ENCODE measurements at places on chromosomes 16 and 17.

- no peak for DNase-seq
Measured at GRCh38 chr16:63690961-63691360, 1430.9 kb downstream of the CDH11 start.

GRCh38 chr16:87375426-87376135 is 8.0 kb downstream of the FBXO31 start:
- DNase-seq, result no peak

DNA sequence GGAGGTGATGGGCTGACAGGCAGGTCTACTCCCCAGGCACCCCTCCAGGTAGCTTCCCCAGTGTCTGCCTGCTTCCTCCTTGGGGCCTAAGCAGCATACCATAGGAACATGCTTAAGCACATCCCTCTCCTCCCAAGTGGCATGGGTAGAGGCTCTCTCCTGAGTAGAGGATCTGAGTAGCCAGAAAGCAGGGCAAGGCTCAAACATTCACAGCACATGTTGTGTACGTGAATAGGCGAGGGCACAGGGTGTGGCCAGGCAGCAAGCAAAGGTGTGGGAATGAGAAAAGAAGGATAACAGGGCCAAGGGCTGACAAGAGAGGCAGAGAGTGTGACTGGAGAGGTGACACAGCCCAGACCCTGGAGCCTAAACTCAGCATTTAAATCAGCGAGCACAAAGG is 29.7 kb upstream of the GFOD2 start:
- DNase-seq, result no peak

GRCh38 chr17:79113699-79114457 is 39.3 kb downstream of the ENGASE start:
- DNase-seq, result no peak

DNA sequence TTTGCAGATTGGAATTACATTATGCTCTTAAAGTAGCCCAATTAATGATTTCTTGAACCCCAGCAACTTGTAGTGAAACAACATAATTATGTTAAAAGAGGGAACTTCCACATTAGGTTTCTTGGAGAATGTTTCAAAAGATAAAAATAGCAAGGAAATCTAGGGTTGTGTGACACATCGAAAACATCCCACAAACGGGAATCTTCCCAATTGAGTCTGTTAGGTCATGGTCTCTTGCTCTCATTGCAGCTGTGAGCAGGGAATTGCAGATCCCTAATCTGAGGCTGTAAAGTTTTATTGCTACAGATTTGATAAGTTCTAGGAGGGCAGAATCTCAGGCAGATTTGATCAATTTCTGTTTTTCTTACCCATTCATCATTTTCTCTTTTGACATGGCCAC is 6.7 kb upstream of the LPO start:
- no peak for DNase-seq

DNA sequence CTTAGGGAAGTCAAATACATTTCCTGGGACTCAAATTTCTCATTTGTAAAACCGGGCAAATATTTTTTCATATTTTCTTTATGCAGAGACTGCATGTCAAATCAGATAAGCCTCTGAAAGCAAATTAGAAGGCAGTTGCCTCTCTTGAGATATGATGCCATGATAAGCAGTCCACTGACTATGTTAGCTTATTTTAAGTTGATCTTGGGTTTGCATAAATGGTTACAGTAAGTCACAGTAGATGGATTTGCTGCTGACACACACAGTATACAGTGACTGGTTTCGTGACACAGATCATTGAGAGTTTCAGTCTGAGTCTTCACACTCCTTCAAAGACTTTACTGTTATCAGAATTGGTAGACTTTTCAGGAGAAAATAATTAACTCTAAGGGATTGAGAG is 927.6 kb upstream of the CDH8 start:
- no peak for DNase-seq

- no peak for DNase-seq
Measured at GRCh38 chr16:51306116-51306515, 155.0 kb upstream of the SALL1 start.

GRCh38 chr16:14405611-14406537 is 224.2 kb downstream of the PARN start:
- no peak for DNase-seq

DNA sequence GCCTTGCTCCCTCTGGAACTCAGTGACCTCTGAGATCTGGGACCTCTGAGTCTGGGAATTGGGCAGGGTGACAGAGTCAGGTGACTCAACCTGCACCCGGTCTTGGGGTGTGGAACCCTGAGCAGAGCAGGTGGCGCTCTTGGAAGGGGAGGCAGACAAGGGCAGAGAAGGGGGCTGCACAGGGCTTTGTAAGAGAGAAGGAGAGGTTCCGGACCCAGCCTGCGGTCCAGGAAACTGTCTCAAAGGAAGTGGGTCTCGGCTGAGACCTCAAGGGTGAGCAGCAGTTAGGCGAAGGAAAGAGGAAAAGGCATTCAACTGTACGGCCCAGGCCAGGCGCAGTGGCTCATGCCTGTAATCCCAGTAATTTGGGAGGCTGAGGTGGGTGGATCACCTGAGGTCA is 10.0 kb upstream of the RIPOR1 start:
- no peak for DNase-seq
